ENCODE measurements at places on chromosomes 3 and 15. TPM values are rescaled to one million over a fixed set of nuclear protein-coding genes. Genes with fewer than 3 reads are reported as not detected.

Gene LRRC31
- not detected for total RNA-seq

DNA sequence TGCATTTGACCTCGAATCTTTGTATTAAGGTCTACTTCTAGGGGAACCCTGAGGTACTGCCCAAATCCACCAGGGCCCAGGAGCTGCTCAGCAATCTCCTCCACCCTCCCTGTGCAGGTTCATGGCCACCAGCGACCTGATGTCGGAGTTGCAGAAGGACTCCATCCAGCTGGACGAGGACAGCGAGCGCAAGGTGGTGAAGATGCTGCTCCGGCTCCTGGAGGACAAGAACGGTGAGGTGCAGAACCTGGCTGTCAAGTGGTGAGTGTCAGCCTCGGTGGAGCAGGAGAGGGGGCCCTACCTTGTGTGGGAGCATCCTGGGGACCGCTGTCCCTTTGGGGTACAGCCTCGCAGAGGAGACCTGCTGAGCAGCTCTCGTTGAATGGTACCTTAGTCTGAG lies 6.9 kb downstream of the CAND2 start:
- no peak for ATAC-seq

Gene CCK
- total RNA-seq: 0.24 TPM

- peak; percentile 57 for ATAC-seq
These were observed 129.8 kb downstream of the NSMCE3 start for GRCh38 chr15:29139540-29140459.

Gene ENTPD3
- total RNA-seq: 9.2 TPM

- ATAC-seq: no peak
These were observed 32.4 kb upstream of the IGF2BP2 start for GRCh38 chr3:185857208-185857607.

Gene GABRG3
- not detected for total RNA-seq

Measured in esophagus mucosa (tissue), 1 donor.